ENCODE measurements at places on chromosomes 7 and 10. TPM values are rescaled to one million over a fixed set of nuclear protein-coding genes. Genes with fewer than 3 reads are reported as not detected.

DNA sequence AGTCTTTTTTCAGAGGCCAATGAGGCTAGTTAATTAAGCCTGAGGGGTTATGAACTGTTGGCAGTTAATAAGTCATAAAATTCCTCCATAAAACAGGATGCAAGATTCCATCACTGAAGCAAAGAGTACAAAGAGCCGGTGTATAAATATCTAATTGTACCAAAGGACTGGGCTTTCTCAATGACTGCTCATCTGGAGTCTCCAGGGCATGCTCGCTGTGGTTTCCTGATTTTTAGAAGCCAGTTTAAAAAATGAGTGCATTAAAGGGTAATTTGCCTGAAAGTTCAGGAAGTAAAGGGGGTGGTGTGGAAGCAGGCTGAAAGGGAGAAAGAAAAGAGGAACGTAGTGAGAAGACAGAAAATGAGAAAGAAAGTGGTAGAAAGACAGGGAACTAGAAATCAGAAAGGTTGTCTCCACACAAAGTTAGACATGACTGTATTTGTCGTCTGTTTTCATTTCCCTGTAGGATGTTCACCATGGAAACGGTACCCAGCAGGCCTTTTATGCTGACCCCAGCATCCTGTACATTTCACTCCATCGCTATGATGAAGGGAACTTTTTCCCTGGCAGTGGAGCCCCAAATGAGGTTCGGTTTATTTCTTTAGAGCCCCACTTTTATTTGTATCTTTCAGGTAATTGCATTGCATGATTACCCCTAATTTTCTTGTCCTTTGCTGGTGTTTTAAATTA is 282.3 kb downstream of the TWIST1 start:
- DNase-seq: no peak

- DNase-seq: no peak
Measured at GRCh38 chr7:20642166-20642565, 26.7 kb downstream of the ABCB5 start.

GRCh38 chr7:38905056-38905759 is 3.8 kb downstream of the VPS41 start:
- no peak for DNase-seq

GRCh38 chr7:70068531-70068930 is 470.3 kb downstream of the AUTS2 start:
- DNase-seq: no peak

DNA sequence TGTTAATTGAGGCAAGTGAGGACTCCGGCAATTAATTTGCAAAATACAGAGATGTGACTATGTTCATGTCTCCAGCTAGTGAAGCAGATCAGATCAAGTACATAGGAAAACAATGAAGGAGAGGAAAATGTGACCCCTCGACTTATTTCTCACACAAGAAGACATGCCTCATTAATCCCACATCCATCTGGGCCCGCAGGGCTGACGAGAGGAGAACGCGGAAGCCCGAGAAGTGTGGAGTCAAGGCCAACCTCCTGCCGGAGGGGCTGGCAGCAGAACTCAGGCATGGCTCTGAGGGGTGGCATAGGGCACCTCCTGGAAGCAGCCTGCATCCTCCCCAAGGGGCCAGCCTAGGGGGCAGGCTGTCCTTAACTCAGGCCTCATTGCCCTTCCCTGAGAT is 54.4 kb downstream of the ZNF503 start:
- no peak for DNase-seq

GRCh38 chr7:70542750-70543376 is 589.1 kb upstream of the GALNT17 start:
- DNase-seq: no peak

DNA sequence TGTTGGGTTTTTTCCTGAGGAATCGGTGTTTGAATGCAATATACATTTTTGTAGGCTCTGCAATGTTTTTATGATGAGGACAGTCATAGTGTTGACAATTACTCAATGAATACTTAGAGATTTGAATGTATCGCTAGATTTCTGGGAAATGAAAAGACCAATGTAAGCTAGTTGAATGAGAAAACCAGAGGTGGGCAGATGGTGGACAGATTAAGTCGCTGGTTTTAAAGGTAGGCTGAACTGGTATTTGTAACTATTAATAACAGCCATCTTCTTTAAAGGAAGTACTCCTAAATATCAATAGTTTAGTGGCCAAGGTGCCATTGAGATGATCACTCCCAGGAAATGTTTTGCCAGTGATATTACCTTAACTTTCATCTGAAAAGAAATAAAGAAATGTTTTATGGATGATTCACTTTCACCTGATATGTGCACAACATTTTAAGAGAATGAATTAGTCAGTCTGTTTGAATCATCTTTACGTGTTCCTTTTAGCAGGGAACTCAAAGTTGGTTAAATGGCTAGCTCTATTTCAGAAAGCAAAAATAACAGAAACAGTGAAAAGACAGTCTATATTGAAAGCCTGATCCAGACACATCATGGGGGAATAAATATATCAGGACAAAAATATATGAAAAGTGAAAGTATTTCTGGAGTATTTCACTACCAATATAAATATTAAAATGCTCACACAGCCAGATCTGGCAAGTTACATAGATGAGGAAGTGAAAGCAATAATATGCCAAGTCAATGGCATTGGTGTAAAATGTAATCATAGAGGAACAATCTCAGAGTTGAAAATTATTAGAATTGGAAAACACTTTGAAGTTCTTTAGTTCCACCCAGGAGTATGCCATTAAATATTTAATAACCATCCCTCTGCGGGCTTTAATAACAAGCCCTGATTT is 20.7 kb downstream of the MET start:
- no peak for DNase-seq

DNA sequence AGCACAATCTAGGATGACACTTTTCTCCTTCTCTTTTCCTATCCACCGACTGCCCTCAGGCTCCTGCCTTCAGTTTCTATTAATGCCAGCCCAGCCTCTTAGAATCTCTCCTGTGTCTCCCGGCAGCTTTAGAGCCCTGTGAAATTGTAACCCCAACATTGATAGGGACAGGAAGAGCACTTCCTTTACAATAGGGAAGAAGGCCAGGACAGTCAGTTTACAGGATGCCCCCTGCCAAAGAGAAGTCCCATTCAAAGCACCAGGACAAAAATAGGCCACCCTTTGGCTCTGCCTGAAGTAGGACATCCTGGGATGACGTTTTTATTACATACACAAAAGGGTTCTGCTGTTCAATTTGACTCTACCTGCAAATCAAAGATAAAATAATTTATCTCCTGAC is 64.7 kb upstream of the ANK3 start:
- no peak for DNase-seq

DNA sequence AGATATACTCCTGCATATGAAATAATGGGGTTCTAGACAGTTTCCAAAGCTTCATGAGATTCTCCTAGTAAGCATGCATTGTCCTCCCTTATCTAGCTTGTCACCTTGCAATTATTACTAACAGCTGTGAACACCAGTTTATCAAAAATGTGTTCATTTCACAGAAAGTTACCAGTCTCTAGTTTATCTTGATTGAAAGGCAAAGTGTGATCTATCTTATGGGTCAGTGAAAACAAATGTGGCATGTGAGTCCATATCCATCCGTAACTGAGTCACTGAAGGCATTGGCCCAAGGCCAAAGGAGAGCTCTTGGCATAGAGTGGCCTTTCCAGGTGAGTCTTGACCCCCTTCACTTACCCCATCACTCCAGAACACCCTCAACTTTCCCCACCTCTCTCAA is 53.2 kb downstream of the GSAP start:
- no peak for DNase-seq

DNA sequence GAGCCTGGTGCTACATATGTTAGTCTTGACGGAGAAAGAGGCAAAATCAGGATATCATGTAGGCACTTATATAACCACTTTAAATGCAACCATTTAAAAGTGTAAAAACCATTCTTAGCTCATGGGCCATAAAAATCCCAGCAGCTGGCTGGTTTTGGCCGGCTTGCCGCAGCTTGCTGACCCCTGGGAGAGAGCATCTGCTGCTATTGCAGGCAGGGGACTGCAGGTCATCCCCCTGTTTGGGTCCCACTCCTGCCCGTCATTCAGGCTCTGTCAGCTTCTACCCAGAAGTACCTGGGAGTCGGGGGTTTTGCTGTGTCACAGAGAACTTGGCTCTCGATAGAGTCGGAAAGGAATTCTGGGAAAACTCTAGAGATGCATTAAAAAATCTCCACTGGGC is 187.4 kb downstream of the CUX1 start:
- DNase-seq: no peak

DNA sequence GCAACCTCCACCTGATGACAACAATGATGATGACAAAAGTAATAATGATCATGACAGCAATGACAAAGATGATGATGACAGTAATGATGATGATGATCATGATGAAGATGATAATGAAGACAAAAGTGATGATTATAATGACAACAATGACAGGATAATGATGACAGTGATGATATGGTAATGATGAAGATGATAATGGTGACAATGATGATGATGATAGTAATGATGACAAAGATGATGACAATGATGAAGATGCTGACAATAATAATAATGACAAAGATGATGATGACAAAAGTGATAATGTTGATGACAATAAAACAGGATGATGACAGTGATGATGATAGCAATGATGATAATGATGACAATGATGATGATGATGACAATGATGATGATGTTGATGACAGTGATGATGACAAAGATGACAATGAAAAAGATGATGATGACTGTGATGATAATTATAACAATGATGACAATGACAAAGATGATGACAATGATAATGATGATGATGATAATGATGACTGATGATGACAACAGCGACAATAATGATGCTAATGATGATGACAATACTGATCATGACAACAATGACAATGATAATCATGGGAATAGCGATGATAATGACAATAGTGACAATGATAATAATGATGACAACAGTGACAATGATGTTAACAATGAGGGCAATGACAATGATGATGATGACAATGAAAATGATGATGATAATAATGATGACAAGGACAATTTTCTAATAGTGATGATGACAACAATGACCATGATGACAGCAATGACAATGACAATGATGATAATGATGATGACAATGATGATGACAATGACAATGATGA is 1106.5 kb upstream of the AUTS2 start:
- DNase-seq: no peak

DNA sequence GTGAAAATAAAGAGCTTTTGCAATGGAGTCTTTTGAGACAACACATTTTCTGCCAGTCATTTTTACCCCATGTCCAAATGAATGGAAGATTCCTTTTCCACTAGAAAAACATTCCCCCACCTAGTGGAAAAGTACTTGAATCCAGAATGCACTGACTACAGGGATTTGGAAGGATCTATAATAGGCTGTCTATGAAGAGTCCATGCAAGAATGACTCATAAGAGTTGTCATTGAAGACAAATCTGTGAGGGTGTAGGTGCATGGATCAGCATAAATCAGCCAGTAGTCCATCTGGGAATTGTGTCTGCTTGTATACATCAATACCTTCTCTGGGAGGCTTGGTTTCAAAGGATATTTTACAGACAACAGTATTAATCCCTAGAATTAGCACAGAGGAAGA is 32.5 kb upstream of the TRUB1 start:
- no peak for DNase-seq

DIP2C gene
- 1.1 TPM for total RNA-seq

DNA sequence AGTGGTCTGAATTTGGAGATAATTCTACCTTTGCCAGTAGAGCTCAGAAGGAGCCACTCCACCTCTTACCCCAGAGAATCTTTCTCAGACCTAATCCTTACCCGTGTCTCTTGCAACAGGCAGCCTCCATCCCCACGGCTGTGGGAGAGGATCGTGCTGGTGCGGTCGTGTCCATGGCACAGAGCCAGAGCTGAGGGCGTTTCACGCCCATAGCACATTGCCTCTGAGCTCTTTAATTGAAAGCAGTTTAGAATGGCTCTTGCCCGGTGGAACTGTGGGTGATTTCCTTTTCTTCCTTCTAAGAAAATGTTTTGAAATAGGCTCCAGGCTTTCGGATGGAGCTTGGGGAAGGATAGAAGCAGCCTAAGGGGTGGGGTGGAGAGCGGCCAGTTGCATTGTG is 41.5 kb downstream of the PRF1 start:
- DNase-seq: no peak

- no peak for DNase-seq
Measured at GRCh38 chr10:120861178-120861855, 10.2 kb downstream of the WDR11 start.

SKAP2 gene
- total RNA-seq: 74.9 TPM

DNA sequence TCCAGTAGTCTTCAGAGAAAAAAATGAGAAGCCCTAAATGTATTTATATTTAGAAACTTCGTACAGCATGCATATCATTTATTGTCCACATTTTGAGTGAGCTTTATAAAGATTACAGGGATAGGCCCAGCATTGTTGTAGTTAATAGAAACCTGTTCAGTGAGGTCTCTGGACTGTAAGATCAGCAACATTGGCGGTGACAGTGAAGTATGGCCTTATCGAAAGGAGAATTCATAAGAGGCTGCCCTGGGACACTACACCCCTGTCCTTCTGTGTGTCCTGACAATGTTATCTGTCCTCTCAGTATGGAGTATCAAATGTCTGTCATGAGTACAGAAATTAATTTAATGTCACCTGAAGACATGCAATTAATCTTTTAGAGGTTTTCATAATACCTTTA is 57.2 kb downstream of the SHH start:
- DNase-seq: no peak

- no peak for DNase-seq
Measured at GRCh38 chr7:102891693-102892261, 21.0 kb upstream of the LRRC17 start.

OR2A7 gene
- 6.0 TPM for total RNA-seq

- DNase-seq: no peak
Measured at GRCh38 chr10:30125496-30125895, 66.1 kb upstream of the JCAD start.

DGKI gene
- total RNA-seq: 0.41 TPM

GRCh38 chr7:78033410-78033809 is 234.8 kb downstream of the PHTF2 start:
- no peak for DNase-seq

GRCh38 chr10:44761076-44761475 is 150.1 kb upstream of the TMEM72 start:
- DNase-seq: no peak

DNA sequence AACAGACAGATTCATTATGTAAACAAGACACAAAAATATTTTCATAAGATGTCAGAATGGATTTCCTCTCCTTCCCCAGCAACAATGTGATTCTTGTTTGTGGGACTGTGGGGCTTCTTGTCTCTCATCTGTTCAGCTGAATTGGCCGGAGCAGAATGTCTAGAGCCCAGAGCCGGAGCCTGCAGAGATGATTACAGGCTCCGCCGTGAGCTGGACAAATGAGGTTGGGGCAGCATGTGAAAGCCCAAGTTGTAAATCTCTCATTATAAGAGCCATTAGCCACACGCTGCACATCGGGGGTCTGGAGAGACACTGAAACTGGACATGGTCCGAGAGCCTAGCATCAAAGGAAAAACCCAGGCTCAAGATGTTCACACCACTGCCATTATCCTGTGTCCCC is 137.0 kb upstream of the ADAM12 start:
- no peak for DNase-seq
